ENCODE measurements at places on chromosomes 7 and 10.

DNA sequence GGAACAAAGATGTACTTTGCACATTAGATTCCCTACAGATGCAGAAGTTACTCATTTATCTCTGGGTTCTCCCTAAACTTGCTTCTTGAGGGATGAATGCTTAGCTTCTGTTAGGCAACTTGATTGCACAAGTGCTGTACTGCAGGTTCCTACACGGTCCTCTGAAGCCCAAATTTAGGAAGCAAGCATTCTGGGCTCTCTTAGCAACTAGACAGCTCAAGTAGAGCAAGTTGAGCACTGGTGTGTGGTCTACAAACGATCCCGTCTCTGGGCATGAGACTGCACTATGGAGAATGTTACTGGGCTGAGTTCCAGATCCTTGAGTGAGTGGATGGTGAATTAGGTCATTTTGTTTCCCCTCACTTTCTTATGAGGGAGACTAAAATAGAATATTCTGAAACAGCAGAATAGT is 14.3 kb downstream of the SEMA3D start:
- no peak for DNase-seq

GRCh38 chr10:120578890-120579289 is 121.9 kb downstream of the PLPP4 start:
- DNase-seq, result no peak

GRCh38 chr7:55156919-55157763 is 138.3 kb downstream of the EGFR start:
- no peak for DNase-seq

DNA sequence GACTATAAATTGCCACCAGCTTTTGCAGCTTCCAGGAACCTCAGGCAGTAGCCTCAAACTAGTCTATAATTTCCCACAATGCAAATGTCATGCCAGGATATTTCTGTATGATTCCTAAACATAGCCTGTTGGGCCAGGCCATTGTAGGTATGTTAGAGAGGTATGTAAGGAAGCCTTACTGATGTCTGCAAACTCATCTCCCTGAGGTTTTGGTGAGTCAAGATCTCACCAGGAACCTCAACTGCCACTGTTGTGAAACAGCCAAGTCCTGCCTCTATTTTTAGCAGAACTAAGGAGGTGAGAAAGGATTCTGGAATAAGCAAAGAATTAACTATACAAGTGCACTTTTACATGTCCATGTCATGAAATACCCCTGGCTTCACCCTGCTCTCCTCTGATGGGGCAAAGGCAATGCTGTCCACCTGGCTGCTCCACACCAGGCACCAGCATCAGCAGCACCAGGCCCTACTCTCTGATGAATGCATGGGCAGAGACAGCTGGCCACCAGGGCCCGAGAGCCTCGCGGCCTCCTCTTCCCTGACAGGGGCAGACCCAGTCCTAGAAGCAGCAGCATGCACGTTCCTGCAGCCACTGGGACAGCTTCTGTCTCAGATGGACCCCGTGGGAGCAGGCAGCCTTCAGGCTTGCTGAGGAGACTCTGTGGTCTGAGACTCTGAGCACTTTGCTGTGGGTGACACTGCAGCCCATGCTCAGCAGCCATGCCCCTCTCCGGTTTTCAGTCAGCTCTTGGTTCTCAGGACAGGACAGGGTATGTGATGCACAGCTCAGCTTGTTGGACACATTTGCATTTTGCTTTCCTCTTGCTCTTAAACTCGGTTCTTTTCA is 147.3 kb downstream of the ZMYND11 start:
- no peak for DNase-seq

GRCh38 chr10:34089253-34089652 is 725.8 kb downstream of the PARD3 start:
- DNase-seq, result no peak

GRCh38 chr10:130655313-130656186 is 519.4 kb downstream of the GLRX3 start:
- no peak for DNase-seq

GRCh38 chr7:151060416-151061212 is 1.2 kb downstream of the SLC4A2 start:
- DNase-seq, result no peak

DNA sequence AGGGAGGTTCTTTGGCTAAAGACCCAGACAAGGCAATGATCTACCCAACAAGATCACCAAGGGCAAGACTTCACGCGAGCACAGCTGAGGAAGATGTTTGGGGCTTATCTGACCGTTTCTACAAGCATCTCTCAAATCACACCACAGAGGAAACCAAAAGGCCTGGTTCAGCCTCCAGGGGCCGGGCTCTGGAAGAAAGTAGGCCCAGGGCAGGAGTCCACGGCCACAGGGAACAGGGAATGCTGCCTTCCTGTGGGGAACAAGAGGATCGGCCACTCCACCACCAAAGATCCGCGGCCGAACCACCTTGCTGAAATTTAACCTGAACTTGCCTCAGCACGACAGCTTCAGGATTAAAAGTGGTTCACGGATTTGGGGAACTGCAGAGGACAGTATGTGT is 332.5 kb downstream of the PTPRN2 start:
- no peak for DNase-seq

DNA sequence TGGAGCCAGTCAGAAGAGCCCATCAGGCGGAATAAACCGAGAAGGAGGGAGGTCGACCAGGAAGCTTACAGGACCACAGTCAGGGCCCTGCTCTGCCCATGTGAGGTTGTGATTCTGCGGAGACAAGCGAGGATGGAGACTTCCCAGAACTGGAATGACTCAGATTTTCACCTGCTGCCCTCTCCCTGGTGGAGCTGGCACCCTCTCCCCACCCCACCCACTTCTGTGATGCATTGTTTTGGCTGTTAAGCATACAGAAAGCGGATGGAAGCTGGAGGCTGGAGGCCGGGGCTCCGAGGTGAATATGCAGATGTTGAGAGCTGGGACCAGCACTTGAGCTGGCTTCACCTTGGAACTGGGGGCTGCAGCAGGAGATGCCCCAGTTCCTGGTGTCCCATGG is 57.4 kb downstream of the NPTX2 start:
- no peak for DNase-seq

GRCh38 chr10:128318366-128318765 is 192.1 kb upstream of the MKI67 start:
- no peak for DNase-seq

GRCh38 chr10:53025172-53025711 is 252.7 kb upstream of the MBL2 start:
- no peak for DNase-seq

- DNase-seq, result no peak
Measured at GRCh38 chr10:34184939-34185386, 630.1 kb downstream of the PARD3 start.

DNA sequence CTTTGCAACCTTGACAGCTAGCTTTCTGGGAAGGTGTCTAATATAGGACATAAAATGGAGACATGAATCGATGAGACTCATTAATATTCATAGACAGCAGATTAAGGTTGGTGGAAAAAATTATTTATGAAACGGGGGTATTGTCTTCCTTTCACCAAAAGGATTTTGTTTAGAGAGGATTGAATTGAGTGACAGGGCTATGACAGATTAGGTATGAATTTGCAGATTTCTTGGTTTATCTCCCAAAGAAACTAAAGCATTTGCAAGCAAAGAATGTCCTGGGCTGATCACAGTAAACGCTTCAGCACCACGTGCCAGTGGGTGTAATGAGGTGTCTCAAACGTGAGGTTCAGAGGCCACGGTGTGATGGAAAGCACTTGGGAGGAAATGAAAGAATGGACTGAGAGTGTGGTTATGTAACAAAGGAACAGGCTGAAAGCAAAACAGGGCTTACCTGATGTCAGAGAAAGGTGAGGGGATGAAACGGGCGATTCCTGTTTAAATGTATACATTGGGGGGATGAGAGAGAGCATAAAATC is 329.2 kb upstream of the NPVF start:
- DNase-seq, result no peak

GRCh38 chr7:2199956-2200583 is 32.7 kb downstream of the MAD1L1 start:
- no peak for DNase-seq

DNA sequence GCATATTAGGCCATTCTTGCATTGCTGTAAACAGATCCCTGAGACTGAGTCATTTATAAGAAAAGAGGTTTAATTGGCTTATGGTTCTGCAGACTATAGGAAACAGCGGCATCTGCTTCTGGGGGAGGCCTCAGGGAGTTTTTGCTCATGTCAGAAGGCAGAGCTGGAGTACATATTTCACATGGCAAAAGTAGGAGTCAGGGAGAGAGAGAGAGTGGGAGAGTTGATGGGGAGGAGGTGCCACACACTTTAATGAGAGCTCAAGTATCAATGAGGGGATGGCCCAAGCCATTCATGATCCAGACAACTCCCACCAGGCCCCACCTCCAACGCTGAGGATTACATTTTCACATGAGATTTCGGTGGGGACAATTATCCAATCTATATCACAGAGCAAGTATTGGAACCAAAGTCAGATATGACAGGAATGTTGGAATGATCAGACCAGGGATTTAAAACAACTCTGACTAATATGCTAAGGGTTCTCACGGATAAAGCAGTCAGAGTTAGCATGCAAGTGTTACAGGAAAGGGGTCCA is 795.3 kb upstream of the CELF2 start:
- DNase-seq, result no peak

GRCh38 chr7:67917437-67917755 is 920.8 kb downstream of the TYW1 start:
- DNase-seq, result no peak

DNA sequence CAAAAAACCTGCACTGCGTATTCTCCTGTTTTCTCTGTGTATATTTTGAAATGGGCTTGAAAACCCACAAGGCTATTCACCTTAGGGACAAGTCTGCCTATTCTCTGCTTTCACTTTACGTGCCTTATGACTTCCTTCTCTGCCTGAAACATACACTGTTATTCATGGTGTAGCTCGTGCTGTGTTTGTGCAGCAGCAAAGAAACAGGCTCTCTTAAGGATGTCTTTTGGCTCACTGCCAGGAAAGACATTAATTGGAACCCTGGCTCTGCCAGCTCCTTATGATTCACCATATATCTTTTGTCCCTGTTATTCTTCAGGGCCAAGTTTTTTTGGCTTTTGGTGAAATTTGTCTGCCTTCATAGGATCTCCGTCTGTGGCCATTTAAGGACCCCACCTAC is 92.4 kb downstream of the TMEM106B start:
- DNase-seq, result peak; percentile 33

- DNase-seq, result no peak
Measured at GRCh38 chr10:76119036-76119435, 687.6 kb downstream of the LRMDA start.

DNA sequence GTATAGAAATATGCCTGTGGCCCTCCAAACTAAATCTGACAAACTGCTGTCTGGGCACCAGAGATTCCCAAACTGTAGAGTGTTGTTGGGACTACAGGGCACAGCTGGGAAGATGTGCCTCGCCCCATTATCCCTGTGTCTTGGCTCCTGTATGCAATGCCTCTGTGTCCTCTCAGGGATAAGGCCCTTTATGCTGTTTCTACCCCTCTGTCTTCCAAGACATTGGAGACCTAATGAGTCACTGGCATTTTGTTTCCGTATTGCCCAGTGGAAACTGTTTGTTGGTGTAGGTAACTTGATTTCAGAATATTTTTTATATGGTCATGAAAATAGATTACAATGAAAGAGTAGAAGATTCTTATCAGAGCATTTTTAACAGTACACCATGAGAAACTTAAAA is 183.2 kb downstream of the GLI3 start:
- DNase-seq, result no peak

- DNase-seq, result peak; percentile 56
Measured at GRCh38 chr10:44959247-44960087, at the start of gene RASSF4. RASSF4 (plus strand) TSS chr10:44959802; CDS start chr10:44970203, 10,401 bp downstream.
